ENCODE measurements at places on chromosomes 5 and 9.

DNA sequence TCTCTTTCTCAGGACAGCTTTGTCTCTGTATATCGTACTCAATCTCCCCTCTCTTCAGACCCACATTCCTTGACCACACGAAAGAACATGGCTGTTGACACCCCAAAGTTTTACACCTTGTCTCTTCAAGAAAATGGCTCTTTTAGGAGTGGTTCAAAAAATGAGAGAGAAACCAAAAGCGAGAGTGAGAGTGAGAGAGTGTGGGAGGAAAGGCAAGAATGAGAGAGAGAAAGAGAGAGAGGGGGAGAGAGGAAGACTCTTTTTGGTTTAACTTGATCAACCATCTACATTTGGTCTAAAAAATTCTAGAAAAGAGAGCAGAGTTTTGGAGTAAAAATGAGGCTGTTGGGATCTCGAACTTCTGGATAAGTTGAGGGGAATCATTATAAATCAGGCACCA is 581.8 kb upstream of the WWC1 start:
- DNase-seq = no peak

- no peak for DNase-seq
Measured at GRCh38 chr5:139688088-139688702, 40.0 kb downstream of the CXXC5 start.

DNA sequence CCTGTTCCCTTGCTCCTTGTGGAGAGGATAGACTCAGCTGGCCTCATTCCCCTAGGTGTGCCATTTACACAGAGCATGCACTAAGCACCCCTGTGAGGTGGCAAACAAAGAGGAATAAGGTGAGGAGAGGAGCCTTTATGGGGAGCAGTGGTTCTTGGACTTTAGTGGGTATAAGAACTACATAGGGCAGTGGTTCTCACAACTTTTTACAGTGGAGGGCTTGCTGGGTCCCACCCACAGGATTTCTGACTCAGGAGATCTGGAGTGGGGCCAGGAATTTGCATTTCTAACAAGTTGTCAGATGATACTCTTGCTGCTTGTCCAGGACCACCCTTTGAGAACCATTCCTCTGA is 42.0 kb downstream of the CSF1R start:
- DNase-seq = no peak

DNA sequence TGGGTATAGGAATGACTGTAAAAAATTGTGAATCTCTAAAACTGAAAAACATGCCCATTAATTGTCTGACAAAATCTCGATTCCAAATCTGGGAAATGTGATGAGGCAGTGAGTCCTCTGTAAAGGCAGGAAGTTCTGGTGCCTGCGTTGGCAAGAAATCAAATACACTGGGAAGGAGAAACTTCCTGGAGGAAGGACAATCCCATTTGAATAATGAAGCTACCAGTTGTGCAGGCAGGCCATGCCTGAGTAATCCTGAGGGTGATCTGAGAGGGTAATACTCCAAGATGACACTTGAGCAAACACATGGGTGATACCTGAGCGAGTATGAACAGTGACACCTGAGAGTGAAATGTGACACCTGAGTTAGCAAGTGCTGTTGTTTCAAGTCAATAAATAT is 49.7 kb downstream of the KIF24 start:
- no peak for DNase-seq

- no peak for DNase-seq
Measured at GRCh38 chr9:106708475-106709146, 154.4 kb upstream of the ZNF462 start.

DNA sequence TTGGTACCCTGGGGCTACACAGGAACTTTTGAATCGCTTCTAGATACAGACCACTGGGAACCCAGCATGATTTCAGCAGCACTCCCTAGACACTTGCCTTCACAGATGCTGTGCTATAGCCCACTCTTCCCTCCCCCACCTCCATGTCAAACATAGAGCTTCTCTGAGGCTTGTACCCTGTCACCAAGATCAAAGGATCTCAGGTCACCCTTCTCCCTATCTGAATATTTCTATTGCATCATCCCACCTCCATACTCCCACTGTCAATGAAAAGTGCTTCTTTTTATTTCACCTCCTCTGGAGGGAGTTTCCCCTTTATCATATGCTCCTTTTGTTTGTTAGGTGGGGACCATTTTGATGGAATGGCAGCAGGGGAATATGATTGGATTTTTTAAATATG is 29.2 kb upstream of the PHF24 start:
- DNase-seq = no peak

DNA sequence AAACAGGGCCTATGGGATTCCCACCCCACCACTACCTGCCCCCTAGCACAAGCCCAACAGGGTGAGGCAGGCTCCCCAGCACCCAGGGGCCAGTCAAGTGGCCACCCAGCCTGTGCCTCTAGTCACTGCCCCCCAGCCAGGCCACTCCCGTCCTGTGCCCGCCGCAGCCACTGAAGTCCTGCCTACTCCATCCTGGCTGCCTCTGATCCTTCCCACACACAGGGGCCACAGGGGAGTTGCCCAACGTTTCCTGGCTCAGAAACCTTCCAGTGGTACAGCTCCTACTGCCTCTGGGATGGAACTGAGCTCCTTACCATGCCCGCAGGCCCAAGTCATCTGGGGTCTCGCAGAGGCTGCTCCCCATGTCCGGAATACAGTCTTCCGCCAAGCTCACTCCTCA is 70.2 kb upstream of the STXBP1 start:
- DNase-seq = no peak
